ENCODE measurements at places on chromosomes 1 and 21.
A peak's percentile ranks its signal among the peaks of the same experiment; 100 is the strongest.

DNA sequence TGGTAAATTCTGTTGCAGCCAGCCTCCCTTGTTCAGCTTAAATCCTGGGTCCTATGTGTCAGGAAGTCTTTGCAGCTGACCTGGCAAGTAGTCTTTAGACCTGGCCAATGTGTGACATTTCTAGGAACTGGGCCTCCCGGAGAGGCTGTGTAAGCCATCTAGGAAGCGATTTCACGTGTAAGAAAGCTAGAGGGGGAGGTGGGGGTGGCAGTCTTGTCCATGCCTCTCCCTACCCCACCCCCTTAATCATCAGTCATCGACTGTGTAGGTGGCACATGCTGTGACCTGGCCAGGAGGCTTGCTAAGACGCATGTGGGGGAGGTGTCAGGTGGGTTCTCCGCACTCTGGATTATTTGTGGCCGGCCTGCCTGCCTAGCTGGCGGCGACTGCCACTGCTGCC is 8.4 kb downstream of the C1orf226 start:
- no peak for DNase-seq

DNA sequence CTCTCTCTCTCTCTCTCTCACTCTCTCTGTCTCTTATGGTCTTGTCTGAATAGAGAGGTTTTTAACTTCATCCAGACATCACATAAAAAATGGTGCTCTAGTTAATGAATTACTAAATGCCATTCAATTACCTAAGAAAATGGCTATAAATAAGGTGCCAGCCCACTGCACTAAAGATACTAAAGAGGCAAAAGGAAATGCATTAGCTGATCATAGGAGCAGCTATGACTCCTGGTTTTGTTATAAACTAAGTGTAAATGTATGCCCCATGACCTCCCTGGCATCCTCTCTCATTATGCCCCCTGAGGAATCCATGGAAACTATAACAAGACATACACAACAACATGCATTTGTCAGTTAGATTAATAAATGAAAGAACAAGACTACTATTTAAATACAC is 57.5 kb upstream of the PDC start:
- DNase-seq = no peak

DNA sequence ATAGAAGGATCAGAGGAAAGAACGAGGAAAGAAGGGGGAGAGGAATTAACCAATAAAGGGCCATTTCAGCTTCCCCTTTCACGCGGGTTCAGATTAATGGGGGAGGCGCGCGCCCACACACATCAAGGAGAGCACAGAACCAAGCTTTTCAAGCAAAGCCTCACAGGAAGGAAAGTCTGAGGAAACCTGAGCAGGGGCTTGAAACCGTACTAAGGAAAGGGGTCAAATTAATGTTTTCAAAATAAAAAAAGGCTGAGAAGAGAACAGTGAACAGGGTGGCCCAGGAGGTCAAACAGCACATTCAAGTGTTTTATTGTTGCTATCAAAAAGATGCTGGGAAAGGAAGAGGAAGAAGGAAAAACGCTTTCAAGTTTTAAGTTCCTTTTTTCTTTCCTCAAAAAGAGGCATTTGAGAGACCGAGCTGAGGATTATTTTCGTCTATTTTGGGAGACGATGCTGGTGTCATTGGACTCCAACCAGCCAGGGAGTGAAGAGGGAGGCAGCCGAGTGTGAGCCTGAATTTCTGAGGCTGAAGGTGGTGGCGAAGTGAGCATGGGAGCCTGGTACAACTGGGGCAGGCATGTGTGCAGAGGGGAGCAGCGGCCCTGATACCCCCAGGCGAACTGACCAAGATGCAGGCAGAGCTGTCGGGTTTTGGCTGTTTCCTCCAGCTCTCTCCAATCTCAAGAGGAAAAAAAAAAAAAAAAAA is 88.4 kb downstream of the PROX1 start:
- DNase-seq = no peak

- no peak for DNase-seq
Measured at GRCh38 chr21:41246808-41247207, 69.8 kb upstream of the FAM3B start.

- DNase-seq = no peak
Measured at GRCh38 chr1:157310401-157310800, 172.2 kb upstream of the ETV3 start.

DNA sequence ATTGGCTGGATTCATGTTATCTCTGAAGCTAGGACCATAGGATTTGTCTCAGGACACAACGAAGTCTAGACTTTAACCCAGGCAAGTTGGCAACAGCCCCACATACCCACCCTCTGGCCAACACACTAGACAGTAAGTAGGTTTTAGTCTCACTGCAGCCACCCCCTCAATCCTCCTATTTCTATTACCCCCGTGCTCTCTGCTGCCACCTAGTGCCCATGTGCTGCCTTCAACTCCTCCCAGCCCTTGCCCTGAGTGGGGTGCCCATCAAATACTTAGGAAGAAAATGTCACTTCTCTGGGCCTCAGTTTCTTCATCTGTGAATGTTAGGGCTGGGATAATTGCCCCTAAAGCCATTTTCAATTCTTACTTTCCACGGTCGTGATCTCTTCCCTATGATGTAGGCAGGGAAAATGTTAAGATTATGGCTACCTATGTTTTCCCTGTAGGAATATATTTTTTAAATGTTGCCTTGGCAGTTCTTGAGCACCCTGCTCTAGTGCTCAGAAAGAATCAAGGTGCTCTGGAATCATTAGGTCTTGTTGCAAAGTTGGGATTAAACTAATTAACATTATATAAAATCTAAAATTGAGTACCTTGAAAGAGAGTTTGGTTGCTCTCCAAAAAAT is 213.0 kb downstream of the LMX1A start:
- DNase-seq = no peak

DNA sequence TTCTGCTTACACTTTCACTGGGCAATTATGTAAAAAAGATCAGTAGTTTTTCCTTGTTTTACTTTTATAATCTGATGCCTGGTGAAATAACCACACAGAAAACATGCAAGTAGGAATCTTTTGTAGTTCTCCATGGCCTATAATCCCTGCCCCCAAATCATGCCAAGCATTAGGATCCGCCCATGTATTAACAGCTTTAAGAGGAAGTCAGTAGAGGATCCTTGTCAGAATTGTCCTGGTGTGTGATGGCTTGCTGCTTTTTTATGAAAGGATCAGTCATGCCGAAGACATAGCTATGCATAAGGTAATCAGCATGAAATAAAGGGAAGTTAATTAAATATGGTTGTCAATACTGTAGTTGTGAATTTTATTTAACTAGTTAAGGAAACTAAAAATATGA is 20.0 kb downstream of the ADGRL2 start:
- DNase-seq = no peak

DNA sequence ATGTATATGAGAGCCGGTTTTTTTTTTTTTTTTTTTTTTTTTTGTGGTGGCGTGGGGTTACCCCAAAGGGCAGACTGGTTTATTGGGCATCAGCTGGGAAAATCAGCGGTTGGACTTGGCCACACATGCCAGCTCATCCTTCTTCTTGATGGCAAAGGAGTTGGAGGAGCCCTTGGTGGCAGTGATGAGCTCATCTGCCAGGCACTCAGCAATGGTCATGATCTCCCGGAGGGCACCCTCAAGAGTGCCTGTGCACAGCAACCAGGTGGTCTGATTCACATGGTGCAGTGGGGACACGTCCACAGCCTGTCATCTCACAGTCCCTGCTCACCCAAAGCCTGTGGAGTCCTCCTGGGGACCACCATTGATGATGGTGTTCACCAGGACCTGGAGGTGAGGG is 62.0 kb downstream of the MRPS6 start:
- DNase-seq = no peak

GRCh38 chr1:240217403-240217802 is 125.7 kb downstream of the FMN2 start:
- peak; percentile 48 for DNase-seq

GRCh38 chr21:27021046-27021445 is 54.2 kb upstream of the ADAMTS5 start:
- peak; percentile 5 for DNase-seq

- peak; percentile 64 for DNase-seq
Measured at GRCh38 chr1:239914751-239915231, 176.9 kb upstream of the FMN2 start.

- no peak for DNase-seq
Measured at GRCh38 chr1:189697113-189697512, 780.6 kb downstream of the BRINP3 start.

GRCh38 chr1:66374561-66375111 is 159.3 kb upstream of the SGIP1 start:
- DNase-seq = peak; percentile 85

GRCh38 chr1:198575798-198576641 is 35.5 kb upstream of the ATP6V1G3 start:
- peak; percentile 13 for DNase-seq

DNA sequence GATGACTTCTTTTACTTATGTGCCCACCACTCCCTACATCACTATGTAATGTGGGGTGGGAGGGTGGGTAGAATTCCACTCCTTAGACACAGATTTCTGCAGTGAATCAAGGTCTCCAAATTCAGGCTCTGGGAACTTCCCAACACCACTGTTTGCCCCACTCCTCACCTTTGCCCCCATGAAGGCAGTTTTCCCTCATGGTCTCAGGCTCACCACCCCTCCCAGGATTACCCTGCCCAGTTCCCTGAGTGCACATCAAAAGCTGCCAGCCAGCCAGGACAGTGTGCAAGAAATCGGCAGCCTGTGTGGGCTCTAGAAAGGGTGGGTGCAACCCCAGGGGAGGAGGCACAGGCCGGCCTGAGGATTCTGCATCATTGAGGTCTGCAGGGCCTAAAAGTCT is 14.8 kb downstream of the NENF start:
- no peak for DNase-seq

GRCh38 chr1:235047331-235047871 is 81.2 kb downstream of the TOMM20 start:
- no peak for DNase-seq

DNA sequence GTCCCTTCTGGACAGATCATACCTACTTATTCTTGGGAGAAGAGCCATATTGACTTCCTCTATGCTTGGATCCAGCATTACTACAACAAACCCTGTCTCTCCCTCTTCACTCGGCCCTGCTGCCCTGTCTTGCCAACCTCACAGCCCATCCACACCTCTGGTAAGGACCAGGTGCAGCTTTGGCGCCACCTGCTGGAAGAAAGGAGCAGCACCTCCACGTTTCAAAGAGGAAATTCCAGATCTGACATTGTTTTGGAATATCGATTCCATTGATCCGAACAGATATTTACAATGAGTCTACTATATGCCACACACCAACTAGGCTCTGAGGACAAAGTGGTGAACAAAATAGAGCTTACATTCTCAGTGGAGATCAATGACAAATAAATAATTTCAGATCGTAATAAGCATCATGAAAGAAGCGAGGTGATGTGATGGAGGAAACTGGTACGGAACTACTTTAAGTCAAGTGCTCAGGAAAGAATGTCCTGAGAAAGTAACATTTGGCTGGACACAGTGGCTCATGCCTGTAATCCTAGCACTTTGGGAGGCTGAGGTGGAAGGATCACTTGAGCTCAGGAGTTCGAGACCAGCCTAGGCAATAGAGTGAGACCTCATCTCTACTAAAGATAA is 18.7 kb downstream of the MFSD2A start:
- DNase-seq = peak; percentile 83

DNA sequence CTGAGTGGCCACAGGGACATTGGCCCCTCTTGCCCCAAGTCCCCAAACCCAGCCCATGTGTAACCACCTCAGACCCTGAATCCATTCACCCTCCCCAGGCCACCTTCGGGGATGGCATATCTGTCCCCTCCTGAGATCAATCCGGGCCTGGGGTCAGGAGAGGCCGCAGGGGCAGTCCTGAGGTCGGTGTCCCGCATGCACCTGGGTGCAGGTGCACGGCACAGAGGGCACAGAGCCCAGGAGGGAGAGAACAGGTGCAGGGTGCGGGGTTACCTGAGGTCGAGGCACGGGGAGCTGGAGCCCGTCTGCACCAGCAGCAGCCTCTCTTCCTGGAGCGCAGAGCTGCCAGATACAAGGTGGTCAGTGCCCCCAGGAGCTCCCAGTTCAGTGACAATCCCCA is 16.8 kb downstream of the PANK4 start:
- DNase-seq = no peak

- DNase-seq = peak; percentile 20
Measured at GRCh38 chr1:232789651-232790050, 15.6 kb upstream of the MAP10 start.

GRCh38 chr21:29187944-29188343 is 57.5 kb downstream of the MAP3K7CL start:
- DNase-seq = peak; percentile 97

DNA sequence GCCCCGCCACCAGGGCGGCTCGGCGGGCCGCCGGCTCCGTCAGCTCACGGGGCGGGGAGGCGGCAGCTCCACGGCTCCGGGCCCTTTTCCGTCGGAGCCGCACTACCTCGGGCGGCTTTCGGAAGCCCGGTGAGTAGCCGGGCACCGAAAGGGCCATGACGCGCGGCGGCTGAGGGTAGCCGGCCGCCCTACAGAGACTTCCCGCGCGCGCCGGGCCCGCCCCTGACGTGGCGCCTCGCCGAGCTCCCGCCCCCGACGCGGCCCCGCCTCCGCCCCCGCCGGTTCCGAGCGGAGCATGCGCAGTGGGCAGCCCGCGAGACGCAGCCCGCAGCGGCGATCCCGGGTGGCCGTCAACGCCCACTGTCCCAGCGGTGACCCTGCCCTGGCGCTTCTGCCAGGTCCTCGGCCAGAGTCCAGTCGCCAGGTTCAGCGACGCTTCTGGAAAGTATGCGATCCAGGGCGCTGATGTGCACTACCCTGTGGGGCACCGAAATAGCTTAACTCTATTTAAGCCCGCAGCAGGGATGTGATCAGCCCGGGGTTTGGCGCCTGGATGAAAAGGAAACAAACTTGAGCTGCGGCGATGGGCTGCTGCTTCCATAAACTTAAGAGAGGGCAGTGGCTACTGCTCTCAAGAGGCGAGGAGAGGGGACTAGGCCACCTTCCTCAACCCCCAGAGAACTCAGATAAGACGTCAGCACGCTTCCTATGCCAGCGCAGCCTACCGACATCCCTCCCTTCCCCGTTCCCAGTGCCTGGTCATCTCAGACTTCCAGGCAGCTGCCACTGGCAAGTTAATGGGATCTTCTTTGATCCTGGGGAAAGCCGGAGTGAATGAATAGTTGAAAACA is at the start of gene DONSON:
Gene DONSON (minus strand): TSS at position 200 of the 851 bp plus-strand sequence. CDS start 43 bp downstream, at position 157.
- DNase-seq = peak; percentile 93

DNA sequence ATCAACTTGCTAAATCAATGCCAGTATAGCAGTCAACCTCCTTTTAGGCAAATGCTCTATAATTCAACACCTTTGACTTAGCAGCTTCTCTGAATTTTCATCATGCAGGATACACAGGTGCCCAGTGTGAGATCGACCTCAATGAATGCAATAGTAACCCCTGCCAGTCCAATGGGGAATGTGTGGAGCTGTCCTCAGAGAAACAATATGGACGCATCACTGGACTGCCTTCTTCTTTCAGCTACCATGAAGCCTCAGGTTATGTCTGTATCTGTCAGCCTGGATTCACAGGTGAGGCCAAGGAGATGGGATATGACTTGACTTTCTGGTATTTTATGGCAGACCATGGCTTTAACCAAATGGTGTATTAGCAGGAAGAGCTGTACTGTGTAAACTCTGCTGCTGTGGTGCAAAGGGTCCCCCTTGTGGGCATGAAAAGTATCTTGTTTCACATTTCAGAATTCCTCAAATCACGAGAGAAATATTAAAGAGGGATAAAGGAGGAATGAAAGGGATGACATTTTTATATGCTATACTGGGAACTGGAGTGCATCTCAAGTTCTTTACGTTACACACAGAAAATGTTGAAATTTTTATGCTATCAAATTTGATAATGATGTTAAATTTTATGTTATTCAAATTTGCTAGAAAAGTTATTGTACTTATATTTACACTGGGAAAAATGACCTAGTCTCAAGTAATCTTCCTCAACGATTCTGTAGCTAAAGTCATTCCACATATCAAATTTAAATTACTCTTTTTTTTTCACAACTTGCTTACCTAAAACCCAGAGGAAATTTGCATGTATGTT is 88.9 kb downstream of the CRB1 start:
- no peak for DNase-seq

- DNase-seq = no peak
Measured at GRCh38 chr1:204630132-204630905, 55.2 kb downstream of the LRRN2 start.

All from foreskin fibroblast (primary cell).